Nephron progenitor cell (in vitro differentiated cells): ENCODE measurements at places on chromosomes 12 and 14.

GRCh38 chr14:105430565-105430964, 10.9 kb downstream of the MTA1 start:
- DNase-seq, result no peak

GRCh38 chr12:106091446-106091820, 47.3 kb downstream of the NUAK1 start:
- DNase-seq, result no peak

- DNase-seq, result no peak
These were observed 95.5 kb upstream of the DCN start for GRCh38 chr12:91278126-91278525.

DNA sequence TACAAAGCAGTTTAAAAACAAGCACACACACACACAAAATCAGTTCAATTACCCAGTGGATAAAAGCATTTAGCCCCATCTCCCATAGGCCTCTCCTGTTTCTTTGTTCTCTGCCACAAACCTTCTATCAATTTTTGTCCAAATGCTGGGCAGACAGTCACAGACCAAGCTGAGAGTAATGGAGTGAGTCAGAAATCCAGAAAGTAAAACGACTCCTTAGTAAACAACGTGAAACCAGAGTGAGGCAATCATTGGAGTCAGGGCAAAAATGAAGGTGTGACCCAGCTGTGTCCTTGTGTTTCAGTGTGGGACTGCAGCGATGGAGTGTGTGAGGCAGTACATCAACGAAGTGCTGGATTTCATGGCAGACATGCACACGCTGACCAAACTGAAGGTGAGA, 102.0 kb downstream of the PRIMA1 start:
- no peak for DNase-seq

- no peak for DNase-seq
These were observed 19.7 kb upstream of the FAM222A start for GRCh38 chr12:109693653-109694600.

- DNase-seq, result no peak
These were observed 40.1 kb upstream of the STRAP start for GRCh38 chr12:15842108-15842507.

DNA sequence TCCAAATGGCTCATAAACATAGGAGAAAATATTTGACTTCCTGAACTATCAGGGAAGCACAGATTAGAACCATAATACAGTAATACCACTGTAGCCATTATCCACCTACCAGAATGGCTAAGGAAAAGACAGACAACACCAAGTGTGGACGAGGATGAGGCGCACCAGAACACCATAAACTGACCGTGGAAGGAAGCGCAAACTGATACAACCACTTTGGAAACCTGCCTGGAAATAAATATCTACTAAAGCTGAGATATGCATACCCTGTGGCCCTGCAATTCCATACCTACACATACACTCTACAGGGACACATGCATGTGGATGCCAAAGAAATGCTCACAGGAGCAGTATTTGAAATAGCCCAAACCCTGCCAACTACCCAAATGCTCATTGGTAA, 60.3 kb downstream of the RBM19 start:
- no peak for DNase-seq

GRCh38 chr14:71324767-71325272, 417.6 kb downstream of the PCNX1 start:
- peak; percentile 40 for DNase-seq

- DNase-seq, result no peak
These were observed 25.6 kb upstream of the MBIP start for GRCh38 chr14:36346052-36346451.
